ENCODE measurements at places on chromosomes 13 and 19.

- DNase-seq: no peak
Observed at GRCh38 chr13:50152655-50153309, 137.5 kb downstream of the KCNRG start.

DNA sequence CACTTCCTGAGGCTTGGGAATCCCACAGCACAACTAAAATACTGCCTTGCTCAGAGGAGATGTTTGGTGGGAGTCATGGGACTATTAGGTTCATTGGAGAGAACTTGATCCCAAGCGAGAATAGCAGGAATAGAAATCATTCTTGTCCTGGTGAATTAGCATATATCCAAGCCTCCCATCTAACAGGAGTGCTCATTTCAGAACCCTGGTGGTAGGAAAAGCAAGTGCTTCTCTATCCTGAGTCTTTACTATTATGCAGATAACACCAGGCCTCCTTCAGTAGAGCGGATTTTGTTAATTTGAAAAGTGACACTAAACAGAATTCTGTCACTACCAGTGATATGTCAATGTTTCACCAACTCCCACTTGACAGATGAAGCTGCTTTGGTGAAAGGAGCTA is 199.5 kb downstream of the ATP8A2 start:
- no peak for DNase-seq

DNA sequence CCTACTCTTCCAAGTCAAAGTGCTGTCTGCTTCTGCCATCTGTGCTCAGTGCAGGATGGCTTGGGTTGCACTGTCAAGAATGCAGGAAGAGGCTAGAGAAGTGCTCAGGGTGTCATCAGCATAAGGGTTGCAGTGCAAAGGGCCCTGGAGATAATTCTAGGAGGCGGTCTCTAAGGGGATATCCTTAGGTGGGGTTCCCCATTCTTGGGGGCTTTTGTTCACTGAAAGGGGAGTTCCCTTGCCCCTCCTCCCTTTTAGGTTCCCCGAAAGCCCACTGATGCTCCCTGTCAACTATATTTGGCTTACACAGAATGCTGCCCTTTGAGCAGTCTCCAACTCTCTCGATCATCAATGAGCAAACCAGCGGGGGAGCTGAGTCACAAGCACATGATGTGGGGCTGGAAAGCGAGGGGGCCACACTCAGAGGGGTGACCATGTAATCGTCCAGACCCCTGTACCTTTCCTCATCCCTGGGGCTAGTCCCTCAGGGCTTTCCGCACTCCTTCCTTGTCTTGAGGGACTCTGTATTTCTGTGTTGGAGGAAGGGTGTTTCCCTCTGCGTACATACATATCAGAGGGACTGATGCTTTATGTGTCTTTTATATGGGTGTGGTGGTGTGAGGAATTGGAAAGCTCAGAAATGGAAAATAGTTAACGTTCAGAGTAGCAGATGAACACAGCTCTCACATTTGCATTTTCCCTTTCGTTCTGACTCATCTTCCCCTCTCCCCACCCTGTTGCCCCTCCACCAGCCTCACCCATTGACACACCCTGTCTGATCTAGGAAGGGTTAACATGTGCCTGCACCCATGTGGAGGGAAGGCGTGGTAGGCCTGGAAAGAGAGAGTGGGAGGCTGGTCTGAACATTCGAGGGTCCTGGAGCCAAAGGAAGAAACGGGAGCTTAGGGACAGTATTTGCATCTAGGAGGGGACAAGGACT is 6.7 kb downstream of the ZBTB32 start:
- DNase-seq: no peak

DNA sequence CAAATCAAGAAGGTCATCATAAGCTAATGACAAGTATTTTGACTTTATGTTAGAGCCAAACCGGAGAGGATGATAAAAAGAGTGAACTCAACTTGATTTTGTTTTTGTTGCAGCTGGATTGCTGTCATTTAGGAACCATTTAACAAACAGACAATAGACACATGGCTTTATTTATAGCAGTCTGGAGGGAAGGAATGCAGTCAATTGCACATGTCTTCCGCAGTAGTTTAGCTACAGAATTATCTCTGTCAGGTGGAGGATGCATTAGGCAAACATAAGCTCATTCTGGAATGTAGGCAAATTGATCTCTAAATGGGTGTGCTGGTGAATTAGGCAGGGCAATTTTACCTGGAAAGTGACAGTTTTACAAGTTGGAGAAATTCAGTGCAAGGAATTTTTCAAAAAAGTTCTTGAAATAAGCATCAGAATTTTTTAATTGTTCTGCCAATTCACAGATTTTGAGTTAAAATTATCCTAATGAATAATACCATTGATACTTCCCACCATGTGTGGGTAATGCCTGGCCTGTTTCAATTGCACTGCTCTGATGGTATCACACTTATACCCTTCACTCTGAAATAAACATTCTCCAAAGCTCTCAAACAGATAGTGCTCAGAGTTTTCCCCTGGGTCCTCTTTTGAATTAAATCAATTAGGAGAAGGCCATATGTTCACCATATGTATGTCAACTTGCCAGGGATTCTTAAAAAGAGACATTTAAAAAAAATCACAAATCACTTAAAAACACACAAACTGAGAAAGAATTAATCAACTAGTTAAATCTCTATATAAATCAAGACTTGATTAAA is 318.3 kb downstream of the NDFIP2 start:
- DNase-seq: no peak
